ENCODE measurements at places on chromosomes 16 and 17. TPM values are rescaled to one million over a fixed set of nuclear protein-coding genes. Genes with fewer than 3 reads are reported as not detected.

Gene ALOX15B
- polyA plus RNA-seq = not detected

Gene ZFP90
- 13.2 TPM for polyA plus RNA-seq

Gene CASKIN1
- polyA plus RNA-seq = 1.7 TPM

Gene GRB7
- not detected for polyA plus RNA-seq

Gene TBC1D28
- polyA plus RNA-seq = not detected

Gene GRIN2A
- polyA plus RNA-seq = not detected

Gene STAC2
- polyA plus RNA-seq = 0.08 TPM

Gene SEPTIN12
- polyA plus RNA-seq = not detected

Gene FUS
- 298 TPM for polyA plus RNA-seq

Gene TPSAB1
- polyA plus RNA-seq = not detected

Gene OR1A1
- not detected for polyA plus RNA-seq

Gene CACNG5
- 0.10 TPM for polyA plus RNA-seq

Gene ASPA
- polyA plus RNA-seq = not detected

Gene CRYBA1
- not detected for polyA plus RNA-seq

Gene SMIM22
- polyA plus RNA-seq = not detected

Gene ARL5C
- not detected for polyA plus RNA-seq

Gene MAP3K14
- 13.7 TPM for polyA plus RNA-seq

Gene POLR2A
- polyA plus RNA-seq = 37.3 TPM

Gene DHX58
- polyA plus RNA-seq = 1.2 TPM
